ENCODE measurements at places on chromosomes 3 and 15.

DNA sequence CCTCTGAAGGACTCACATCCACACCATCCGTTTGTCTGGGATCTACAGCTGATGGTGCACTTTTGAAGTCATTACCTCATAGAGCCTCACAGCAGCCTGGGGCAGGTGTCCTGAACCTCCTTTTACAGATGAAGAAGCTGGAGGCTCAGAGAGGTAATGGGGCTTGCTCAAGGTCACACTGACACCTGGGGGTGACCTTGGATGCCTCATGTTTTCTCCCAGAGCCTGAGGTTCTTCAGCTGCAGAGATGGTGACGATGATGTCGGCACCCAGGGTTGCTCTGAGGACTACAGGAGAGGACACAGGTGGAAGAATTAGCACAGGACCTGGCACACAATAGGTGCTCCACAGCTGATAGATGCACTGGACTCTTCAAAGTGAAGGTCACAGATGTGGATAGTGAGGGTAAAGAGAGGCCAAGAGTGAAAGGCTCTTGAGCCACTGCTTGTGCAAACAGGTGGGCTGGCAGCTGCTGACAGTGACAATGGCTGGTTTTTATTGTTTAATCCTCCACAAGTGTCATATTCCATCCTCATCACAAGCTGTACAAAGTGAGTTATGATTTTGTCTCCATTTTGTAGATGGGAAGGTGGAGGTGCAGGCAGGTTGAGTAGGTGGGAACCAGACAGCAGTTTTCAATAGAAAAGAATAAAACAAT lies 17.4 kb upstream of the ATP2B2 start:
- no peak for DNase-seq

GRCh38 chr3:132659000-132659364 lies 627 bp downstream of the ACAD11 start:
- no peak for DNase-seq

DNA sequence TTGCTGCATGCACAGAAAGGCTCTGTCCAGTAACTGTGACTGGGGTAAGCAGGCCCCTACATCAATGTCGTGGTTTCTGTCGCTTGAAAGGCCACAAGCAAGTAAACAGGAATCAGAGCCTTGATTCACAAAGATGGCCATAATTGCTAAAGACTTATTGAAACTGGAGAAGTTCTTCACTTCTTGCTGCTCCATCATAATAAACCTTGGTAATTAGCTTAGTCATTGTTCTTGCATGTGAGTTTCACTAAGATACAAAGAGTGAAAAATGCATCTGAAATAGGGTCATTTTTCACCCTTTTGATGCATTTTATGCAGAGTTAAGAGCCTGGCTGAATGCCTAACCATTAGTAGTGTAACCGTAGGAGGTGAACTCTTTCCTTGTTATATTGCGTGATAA lies 3.2 kb downstream of the SEMA6D start:
- DNase-seq, result no peak

DNA sequence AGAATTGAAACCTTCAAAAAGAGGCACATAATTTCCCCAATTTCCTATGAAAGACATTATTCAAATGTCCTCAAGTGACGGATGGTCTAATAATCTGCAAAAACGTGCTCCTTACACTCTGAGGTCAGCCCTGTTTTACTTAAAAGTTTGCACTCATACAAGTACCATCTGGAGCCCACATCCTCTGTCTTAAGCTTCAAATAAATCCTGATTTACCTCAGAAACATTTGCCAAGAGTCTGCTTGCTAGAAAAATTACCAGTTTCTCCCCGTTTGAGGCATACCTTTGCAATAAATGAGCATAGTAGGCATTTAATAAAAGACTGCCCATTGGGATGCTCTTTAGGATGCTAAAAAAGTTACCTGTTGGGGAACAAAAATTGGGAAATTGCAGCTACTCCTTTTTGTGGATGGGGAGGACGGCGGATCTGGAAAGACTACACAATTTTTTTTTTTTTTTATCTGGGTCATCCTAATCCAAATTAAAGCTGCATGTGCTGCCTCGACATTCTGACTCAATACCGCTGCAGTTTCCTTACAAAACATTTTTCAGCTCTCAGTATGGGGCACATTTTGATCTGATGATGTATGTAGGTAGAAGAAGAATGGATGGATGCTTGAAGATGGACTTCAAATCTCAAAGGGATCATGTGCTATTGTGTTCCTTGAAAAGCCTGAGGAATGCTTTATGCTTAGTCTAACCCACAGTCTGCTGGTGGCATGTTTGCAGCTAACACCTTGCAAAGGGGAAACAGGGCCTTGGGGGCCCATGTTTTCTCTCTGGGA lies 233.7 kb upstream of the ADAMTS9 start:
- no peak for DNase-seq

- DNase-seq, result no peak
These were observed 124.0 kb upstream of the WNT5A start for GRCh38 chr3:55611121-55611520.

DNA sequence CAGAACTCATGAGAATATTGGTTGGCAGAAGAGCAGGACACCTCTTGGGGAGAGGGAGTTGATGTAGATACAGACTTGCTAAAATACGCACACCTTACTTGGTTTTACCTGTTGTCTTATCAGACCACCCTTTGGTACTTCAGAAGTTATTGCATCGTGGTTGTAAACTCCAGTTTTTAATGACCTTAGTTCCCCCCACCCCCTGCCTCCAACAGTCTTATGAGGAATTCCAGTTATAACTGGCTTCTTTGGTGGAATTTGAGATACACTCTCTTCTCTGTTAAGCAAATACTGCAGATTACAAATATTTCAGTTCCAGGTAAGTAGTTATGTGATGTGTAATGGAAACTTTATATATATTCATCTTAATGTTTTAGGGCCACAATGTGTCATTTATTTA lies 5.0 kb downstream of the SLC25A38 start:
- no peak for DNase-seq

- DNase-seq, result peak; percentile 82
These were observed 21.6 kb upstream of the PSTPIP1 start for GRCh38 chr15:76973362-76973743.

GRCh38 chr3:105767776-105768175 lies 101.0 kb downstream of the CBLB start:
- no peak for DNase-seq

GRCh38 chr3:55489798-55490132 lies 2.7 kb upstream of the WNT5A start:
- no peak for DNase-seq

GRCh38 chr15:85005746-85006145 lies 24.1 kb downstream of the PDE8A start:
- peak; percentile 88 for DNase-seq

DNA sequence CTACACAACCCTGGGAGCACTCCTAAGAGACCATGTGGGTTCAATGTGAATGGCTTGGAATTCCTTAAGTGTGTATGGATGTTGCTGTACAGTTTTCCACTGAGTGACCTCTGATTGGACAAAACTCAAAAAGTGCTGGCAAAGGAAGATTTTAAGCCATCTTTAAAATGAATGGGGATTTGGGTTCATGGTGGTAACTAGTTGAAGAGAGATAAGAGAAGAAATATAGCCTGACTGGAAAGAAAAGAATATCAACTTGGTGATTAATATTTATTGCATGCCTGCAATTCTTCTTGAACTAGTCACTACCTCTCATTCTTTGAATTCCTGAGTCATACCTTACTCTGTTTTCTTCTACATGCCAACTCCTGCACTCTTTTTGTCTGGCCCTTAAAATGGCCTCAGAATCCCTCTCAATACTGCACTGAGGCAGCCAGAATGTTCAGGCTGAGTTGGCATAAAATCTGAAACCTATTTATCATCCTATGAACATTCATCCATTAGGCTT lies 124.7 kb downstream of the RPL22L1 start:
- DNase-seq, result no peak

DNA sequence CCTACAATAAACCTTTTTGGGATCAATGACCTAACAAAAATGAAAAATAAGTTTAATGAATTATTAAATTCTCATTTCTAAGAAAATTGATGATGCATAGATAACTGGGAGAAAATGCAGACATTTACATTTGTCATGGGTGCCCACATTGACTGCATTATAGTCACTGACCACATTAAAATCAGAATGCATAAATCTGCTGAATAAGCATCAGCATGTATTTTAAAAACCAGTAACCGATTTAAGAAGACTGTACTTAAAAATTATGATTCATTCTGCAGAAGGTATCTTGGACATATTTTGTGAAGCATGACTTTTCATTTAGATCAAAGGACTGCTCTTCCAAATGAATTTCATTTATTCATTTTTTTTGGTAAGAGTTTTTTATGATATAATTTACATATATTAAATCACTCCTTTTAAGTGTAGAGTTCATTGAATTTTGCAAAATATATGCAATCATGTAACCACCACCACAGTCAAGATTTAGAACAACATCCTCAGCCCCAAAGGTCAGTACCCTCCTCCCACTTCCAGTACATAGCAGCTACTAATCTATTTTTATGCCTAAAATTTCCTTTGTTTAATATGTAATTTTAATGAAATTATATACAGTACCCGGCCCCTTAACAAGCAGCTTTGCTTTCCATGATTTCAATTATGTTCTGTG lies 11.8 kb downstream of the KCNH8 start:
- DNase-seq, result no peak

DNA sequence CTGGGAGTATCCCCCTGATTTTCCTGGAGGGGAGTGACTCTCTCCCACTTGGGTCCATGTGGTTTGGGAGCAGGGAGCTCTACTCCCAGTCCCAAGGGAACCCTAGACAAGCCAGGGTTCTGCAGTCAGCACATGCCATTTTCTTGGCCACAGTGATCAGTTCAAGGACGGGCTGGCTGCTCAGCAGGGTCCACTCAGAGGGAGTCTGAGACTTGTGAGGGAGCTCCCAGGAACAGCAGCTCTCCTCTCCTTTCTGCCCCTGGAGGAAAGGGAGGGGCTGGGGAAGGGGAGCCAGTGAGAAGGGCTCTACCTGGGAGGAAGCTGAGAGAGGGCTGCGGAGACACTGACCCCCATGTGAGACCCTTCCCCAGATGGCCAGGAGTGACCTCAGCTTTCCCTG lies 29.1 kb upstream of the LMCD1 start:
- DNase-seq, result no peak

DNA sequence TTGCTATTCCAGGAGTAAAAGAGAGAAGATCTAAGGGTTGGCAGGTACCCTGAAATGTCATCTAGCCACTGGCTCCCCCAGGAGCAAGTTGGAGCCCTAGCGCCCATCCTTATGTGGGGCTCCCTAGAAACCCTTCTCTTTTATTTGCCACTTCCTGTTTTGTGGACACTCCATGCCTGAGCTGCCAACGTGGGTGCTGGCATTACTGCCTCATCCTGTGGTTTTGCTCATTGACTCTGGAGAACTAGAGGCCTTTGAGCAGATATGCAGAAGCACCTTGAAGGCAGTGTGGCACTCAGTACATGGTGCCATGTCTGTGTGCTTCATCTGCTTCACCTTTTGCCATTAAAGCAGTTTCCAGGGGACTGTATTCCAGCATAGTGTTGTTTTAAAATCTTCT lies 8.1 kb downstream of the EDEM1 start:
- DNase-seq, result peak; percentile 86

DNA sequence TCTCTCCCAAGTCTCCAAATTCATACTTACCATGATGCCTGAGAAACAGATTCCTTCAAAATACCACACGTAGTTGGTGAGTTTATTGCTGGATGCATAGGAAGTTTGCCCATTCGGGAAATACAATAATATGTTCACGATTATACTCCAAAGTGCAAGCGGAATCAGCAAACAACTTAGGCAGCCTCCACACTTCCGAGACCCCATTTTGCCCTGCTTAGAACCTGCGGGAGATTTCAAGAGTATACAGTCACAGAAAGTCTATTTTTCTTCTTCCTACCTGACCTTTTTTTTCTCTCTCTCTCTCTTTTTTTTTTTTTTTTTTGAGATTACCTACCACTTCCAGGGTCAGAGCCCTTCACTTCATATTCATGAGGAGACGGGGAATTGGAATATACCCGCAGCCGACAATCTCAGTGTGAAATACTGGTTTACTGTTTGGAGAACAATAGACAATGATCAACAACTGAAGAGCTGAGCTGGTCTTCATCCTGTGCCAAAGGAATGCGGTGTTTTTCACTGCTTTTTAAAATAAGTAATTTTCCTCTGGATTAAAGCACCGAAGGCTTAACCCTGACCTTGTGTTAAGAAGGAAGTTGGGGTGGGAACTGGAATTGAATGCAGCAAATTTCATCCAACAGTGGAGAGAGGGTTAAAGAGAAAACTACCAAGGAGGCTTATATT lies at the start of gene TM4SF18:
TSS of gene TM4SF18 (minus strand) at position 461 of the 684 bp plus-strand sequence. CDS start at position 207, 254 bp downstream.
- no peak for DNase-seq

DNA sequence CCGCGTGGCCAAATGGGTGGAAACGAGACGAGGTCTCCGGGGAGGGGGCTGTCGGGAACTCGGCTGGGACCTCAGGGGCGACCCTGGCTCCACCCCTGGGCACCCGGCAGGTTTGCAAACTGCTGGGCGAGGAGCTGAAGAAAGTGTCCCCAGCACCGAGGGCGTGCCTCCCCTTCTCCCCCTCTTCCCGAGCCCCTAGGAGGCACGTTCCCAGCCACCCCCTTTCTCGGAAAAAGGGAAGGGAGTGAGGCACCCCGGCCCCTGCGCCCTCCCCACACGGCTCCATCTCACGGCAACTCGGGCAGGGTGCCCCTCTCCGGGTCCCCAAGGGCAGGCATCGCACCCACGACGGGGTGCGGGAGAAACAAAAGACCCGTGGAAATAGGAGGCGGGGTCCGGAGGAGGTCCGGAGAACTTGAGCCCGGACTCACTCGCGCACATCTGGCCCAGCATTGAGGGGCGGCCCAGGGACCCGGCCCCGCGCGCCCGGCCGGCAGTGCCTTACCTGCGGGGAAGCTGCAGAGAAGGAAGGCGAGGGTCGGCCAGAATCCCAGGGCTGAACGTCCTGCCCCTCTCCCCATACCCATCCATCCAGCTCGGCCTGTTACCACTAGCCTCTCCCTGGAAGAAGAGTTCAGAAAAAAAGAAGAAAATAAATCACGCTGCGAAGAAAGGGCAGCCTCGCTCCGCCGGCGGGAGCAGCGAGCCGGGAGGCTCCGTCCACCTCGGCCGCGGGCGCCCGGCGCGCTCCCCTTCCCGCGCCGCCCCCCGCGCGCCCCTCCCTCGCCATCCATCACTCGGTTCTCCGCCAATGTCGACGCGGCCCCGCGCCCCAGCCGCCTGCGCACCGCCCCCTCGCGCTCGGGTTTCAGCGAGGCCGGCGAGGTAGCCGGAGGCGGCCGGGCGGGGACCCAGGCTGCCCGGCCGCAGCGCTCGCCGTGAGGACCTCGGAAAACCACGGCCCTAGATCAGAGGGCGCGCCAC lies 16.3 kb downstream of the RGMA start:
- peak; percentile 23 for DNase-seq

DNA sequence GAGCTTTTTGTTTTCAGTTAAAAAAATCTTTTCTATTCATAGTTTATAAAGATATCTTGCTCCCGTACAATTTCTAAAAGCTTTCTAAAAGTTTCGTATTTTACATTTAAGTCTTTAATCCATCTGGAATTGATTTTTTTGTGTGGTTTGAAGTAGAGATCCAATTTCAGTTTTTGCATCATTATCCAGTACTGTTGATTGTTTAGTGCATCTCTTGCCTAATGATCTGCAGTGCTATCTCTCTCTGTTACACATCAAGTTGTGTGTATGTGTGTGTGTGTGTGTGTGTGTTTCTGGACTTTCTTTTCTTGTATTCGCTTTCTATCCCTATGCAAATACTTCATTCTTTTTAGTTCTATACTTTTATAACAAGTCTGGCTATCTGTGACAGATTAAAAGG lies 605.8 kb upstream of the DPPA4 start:
- DNase-seq, result no peak

All from suppressor macrophage (primary cell).